ENCODE measurements at places on chromosomes 7 and 10.

DNA sequence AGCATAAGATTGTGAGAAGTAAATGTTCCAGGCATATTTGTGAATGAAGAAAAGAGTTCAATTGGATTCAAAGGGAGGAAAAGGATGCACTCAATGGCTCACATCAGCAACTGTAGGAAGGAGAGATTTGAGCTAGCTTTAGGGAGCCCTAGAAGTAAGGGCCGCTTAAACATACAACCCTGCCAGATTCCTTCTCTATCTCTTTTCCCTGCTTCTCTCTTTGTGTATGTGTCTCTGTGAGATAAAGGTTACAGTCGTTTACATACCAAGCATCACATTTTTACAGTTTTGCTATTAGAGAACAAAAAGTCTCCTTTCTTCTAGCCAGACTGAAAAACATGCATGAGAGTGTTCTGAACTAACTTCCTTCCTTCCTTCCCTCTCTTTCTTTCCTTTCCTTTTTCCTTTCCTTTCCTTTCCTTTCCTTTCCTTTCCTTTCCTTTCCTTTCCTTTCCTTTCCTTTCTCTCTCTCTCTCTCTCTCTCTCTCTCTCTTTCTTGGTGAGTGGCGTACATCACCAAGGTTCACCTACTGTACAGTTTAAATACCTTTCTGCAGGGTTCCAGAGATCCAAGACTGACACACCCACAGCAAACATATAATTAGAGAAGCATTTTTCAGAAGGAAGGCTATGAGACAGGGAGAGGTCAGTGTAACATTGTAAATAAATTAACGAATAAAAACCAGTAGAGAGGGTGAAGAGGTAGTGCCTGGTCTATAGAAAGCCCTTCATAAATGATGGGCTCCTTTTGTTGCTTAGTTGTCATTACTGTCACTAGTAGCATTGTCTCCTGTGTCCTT lies 240.4 kb downstream of the ARL4A start:
- no peak for DNase-seq

- DNase-seq, result no peak
Observed at GRCh38 chr7:47505312-47506007, 76.5 kb downstream of the TNS3 start.

DNA sequence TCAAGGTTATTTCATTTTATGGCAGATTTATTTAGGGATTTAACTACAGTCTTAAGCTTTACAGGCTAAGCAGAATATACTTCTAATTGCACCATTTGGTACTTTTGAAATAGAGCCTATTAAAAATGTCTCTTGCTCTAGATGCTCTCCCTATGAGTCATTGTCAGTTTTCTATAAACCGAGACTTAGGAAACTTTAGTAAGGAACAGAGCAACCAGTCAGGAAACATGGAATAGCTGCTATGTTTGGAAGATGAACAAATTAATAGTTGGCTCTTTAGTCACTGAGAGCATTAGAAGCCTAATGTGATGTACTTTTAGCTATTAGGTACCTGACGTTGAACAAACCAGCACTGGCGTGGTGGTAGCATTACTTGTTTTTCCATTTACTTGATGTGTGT lies 35.3 kb downstream of the INPP5F start:
- peak; percentile 14 for DNase-seq

- no peak for DNase-seq
Observed at GRCh38 chr10:115065801-115066200, 27.4 kb upstream of the ATRNL1 start.

GRCh38 chr10:35925493-35925892 lies 283.4 kb upstream of the FZD8 start:
- peak; percentile 88 for DNase-seq

DNA sequence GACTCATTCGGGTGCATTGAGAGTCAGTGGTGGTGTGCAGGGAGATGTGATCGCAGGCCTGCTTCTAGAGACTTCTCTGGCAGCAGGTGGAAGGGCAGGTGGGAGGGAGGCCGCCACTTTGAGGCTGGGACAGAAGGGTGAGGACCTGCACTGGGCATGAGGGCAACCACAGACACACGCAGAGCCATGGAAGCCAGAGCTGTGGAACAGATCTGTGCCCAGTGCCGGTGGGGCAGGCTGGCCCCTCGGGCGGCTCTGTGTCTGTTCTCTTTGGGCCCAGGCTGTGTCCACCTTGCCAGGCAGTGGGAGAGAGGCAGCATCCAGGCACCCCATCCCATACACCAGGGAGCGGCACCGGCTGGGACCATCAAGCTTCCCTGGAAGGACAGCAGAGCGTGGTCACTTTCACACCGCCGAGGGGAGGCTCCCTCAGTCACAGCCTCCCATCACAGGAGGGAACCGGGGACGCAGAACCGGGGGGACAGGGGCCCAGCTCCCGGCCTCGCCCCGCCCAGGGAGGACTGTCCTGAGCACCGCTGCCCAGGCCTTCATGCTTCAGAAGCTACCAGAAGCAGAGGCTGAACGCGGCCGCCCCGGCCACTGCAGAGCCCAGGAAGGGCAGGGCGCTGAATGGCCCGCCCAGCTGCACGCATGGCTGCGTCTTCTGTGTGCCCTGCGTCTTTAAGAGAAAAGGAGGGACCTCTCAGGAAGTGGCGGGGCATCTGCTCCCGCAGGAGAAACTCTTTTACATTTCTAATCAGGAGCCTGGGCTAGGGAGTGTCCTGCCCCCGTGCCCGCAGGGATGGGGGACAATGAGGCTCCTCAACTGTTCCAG lies 32.1 kb downstream of the EN2 start:
- no peak for DNase-seq

DNA sequence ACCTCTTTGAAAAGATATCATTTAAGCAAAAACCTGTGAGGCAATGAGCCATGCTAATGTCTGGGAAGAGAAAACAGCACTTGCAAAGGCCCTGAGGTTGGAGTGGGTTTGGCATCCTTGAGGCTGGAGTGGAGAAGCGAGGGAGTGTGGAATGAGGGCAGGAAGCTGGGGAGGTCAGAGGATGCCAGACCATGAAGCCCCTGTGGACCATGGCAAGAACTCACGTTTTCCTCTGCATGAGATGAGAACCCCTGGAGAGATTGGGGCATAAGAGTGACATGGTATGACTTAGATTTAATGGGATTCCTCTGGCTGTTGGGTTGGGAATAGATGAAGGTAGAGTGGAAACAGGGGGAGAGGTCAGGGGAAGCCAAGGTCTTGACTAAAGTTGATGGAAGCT lies 49.4 kb downstream of the GPR26 start:
- DNase-seq, result no peak

DNA sequence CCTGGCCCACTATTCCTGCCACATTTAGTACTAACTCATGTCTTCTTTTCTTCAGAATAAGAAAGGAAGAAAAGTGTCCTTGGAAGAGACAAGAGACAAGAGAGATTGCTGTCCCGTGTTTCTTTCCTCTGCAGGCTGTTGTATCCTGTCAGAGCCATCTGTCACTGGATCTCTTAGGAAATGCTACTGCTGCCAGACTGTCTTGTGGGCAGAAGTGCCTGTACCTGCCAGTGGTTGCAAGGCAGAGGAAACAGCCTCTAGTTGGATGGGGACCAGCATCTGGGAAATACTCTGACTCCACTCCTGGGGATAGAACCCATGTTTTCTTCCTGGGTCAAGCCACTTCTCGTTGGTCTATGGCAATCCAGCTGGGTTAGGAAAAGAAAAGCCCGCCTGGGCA lies 16.7 kb upstream of the MAP3K8 start:
- no peak for DNase-seq

DNA sequence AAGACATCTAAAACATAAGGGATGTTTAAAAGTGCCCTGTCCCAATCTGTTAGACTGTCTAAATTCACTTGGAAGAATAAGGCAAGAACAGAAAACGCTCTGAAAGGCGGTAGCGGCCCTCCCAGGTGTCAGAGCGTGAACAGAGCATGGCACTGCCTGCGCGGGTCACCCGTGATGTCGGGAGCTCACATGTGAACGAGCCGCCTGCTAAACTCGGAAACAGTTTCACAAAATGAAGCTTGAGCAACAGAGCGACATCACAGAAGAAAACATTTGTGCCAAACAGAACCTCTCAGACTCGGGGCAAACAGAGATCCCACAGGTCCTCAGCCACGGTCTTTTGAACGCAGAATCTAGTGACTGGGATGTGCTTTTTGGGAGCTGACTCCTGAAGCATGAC lies 12.8 kb downstream of the BRI3 start:
- DNase-seq, result no peak

DNA sequence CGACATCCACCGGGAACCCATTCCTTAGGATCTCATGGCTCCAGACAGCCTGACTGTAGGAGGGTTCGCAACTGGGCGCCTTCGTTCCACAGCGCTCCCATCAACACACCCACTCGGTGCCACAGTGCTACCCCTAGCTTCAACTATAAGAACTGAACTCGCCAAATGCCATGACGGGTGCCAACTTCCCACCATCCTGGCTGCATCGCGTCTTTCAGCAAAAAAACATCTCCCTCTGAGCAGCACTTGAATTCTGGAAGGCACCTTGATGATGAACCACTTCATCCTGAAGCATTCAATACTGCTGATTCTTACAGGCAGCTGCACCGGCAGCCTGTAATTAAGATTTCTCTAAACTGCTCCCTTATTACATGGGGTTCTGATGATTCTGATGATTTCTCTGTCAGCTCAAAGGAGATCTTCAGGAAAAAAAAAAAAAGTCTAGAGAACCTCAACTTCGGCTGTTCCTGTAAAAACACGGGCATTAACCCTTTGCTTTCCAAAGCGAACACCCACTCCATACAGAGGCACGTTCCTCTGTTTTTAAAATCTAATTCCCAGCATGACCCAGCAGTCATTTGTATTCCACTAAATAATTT lies 1.3 kb downstream of the CYTH3 start:
- DNase-seq, result peak; percentile 55

GRCh38 chr7:3497796-3498195 lies 196.7 kb downstream of the SDK1 start:
- DNase-seq, result no peak

DNA sequence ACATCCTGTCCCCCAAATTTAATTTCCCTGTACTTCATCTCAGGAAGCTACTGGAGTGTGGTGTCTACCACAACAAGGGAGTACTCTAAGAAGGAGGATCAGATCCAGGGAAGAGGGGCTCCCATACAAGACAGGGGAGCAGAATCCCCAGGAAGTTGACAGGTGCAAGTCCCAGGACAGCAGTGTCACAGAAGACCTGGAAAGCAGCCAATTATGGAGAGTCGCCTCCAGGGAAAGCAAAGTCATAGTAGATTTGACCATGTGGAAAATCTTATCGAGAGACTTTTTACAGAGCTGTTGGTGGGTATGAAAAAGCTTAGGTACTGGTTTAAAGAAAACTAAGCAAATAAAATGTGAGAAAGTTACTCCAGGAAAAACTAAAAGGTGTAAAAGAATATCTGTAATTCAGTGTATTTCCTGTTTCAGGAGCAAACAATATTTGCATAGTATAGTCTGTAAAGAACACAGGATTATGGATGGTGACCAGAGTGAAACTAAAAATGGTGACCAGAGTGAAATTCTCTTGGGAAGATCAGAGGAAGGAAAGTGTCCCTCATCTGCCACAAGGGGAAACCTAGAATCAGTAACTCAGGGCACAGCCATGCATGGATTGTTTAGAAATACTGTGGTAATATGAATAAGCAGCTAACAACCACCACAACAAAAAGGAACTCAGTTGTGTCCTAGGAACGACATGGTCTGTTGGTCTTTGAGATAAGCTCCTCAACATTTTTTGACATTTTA lies 44.5 kb downstream of the LANCL2 start:
- no peak for DNase-seq

DNA sequence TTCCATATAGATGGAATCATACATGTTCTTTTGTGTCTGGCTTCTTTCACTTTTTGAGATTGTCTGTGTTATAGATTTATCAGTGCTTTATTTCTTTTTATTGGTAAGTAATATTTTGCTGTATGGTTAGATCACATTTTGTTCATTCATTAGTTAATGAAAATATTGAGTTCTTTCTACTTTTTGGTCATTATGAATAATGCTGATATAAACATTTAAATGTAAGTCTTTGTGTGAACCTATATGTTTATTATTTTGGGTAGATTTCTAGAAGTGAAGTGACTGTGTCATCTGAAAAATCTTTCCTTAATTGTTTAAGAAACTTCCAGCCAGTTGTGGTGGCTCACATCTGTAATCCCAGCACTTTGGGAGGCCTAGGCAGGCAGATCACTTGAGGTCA lies 11.4 kb upstream of the VWDE start:
- DNase-seq, result no peak

GRCh38 chr10:96304230-96304629 lies at the start of gene DNTT:
Gene DNTT, plus strand, starts transcription at chr10:96304434. Its CDS starts 64 bp downstream, at chr10:96304498.
- DNase-seq, result no peak

- DNase-seq, result no peak
Observed at GRCh38 chr10:37992083-37992482, 15.6 kb upstream of the ZNF25 start.

GRCh38 chr7:1858435-1859265 lies 188.6 kb downstream of the ELFN1 start:
- no peak for DNase-seq

GRCh38 chr10:16381083-16381482 lies 55.7 kb upstream of the PTER start:
- DNase-seq, result no peak

DNA sequence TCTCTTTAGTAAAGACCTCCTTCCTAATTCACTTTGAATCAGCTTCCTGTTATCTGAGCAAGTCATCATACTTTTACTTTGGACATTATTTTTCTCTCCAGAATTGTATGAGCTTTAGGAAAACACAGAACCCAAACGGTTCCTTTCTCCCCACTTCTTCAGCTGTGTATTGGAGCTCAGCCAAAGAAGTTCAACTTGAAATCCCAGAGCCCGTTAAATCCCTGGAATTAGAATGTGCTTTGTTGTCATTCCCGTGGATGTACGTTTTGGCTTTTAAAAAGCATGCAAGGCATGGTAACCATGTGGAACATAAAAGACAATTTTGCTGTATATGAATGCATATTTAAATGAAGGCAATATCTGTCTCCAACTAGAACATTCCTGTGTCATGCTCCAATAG lies 46.6 kb downstream of the AGMO start:
- DNase-seq, result no peak

DNA sequence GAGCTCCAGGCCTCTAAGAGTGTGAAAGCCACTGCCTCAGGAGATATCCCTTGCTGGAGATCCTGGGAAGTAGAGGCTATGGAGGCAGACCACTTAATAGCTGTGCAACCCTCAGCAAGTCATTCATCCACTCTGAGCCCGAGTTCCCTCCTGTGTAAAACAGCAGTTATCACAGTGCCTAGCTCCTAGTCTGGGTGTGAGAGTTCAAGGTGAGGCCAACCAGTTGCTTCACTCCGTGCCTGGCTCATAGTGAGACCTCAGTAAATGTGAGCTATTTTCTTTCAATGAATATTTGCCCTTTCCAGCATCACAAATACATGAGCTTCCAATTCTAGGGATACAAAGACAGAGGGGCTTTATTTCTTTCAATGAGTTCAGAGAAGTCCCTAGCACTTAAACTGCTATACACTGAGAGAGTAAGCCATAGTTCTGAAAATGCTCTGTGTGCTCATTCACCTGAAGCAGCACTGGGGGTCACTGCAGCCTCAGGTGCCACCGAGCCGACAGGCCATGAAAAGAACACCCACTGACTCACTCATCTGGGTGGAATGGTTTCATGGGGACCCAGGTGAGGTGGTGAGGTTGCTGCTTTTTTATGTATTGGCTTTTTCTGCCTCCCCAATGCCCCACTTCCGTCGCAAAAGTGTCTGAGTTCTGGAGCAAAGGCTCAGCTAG lies 259.8 kb downstream of the KCNMA1 start:
- no peak for DNase-seq

- DNase-seq, result no peak
Observed at GRCh38 chr10:116803451-116804249, 45.6 kb upstream of the ENO4 start.
